ENCODE measurements at places on chromosomes 3 and 15. TPM values are rescaled to one million over a fixed set of nuclear protein-coding genes. Genes with fewer than 3 reads are reported as not detected.
A peak's percentile ranks its signal among the peaks of the same experiment; 100 is the strongest.

GRCh38 chr3:141413391-141413790 is 45.1 kb downstream of the ZBTB38 start:
- H3K4me3 ChIP-seq: no peak overlapping the region
- peaks cover 38% of the 10 kb centered on the region for H3K4me1 ChIP-seq
- H3K27me3 ChIP-seq: no peaks in the 10 kb centered on the region
- DNase-seq: no peak
- no peaks in the 10 kb centered on the region for H3K36me3 ChIP-seq
- peak overlapping the region; percentile 99 for H3K27ac ChIP-seq

GRCh38 chr3:16618721-16619120 is 13.5 kb upstream of the DAZL start:
- no peaks in the 10 kb centered on the region for H3K4me1 ChIP-seq
- no peak overlapping the region for H3K4me3 ChIP-seq
- H3K27ac ChIP-seq: no peak overlapping the region
- H3K27me3 ChIP-seq: no peaks in the 10 kb centered on the region
- no peaks in the 10 kb centered on the region for H3K36me3 ChIP-seq
- DNase-seq: no peak

The GP9 gene
- not detected for total RNA-seq

The RPS27L gene
- total RNA-seq: 152 TPM
